Eye (tissue), 1 donor: ENCODE measurements at places on chromosomes 2 and 18.
A peak's percentile ranks its signal among the peaks of the same experiment; 100 is the strongest.

- DNase-seq: no peak
Measured at GRCh38 chr2:1588978-1589621, 155.2 kb downstream of the PXDN start.

GRCh38 chr18:21664069-21664468 lies 40.5 kb downstream of the ABHD3 start:
- no peak for DNase-seq

DNA sequence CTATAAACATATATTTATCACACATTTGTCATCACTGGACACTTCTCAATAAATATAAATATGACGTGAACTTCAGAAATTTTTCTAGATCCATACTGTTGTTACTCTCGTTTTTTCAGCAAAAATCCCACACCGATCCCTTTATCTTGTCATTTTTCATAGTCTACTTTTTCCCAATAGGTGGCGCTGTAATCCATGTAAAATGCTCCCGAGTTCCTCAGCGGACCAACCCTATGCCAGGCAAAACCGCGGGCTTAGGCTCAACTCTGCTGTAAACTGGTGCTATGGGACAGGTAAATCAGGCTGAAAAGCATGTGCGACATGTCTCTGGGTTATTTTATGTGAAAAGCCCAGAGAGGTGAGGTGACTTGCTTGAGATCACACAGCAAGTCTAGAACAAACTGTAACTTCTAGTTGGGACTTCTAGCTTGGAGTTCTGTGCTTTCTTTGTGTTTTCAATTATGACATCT lies 104.0 kb downstream of the COBLL1 start:
- DNase-seq: peak; percentile 88

DNA sequence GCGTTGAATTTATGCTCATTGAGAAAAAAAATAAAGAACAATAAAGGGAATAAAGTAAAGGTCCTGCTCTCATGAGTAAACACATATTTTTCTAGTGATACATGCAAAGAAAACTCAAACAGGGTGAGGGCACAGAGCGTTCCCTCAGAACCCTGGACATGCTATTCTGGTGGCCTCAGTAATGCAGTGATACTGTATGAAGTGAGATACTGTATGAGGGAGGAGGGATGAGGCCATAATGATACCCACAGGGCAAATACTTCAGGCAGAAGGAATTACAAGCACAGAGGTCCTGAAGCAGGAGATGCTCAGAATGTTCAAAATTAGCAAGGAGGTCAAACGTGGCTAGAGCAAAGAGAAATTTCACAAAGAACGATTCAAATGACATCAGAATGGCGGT lies 28.4 kb upstream of the RNU4ATAC start:
- DNase-seq: no peak

GRCh38 chr2:41908349-41908748 lies 139.5 kb upstream of the PKDCC start:
- DNase-seq: no peak

GRCh38 chr2:236665572-236666118 lies 96.0 kb downstream of the ACKR3 start:
- no peak for DNase-seq

DNA sequence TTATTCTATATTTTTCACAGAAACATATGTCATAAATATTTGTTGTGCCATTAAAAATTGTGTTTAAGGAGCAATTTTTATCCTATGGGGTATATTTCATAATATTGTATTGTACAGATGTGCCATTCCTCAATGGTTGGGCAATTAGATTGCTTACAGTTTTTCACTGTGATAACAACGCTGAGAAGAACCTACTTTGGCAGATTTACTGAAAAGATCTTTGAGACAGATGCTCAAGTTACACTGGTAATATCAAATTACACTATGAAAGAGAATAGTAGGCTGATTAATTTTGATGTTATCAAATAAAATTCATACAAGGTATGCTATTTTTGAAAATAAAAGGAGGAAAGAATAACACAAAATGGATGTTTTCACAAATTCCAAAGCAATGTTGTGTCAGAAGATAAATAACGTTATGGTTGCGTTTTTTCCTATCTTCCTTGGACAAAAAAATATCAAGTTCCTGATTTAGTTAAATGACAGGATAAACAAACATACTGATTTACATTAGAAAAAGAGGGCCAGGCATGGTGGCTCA lies 335.1 kb upstream of the ZNF521 start:
- no peak for DNase-seq
